ENCODE measurements at places on chromosomes 12 and 14. TPM values are rescaled to one million over a fixed set of nuclear protein-coding genes. Genes with fewer than 3 reads are reported as not detected.

CPNE8 gene
- 9.3 TPM for polyA plus RNA-seq

HOXC6 gene
- 5.4 TPM for polyA plus RNA-seq

NANOG gene
- 0.29 TPM for polyA plus RNA-seq

ANO2 gene
- 24.5 TPM for polyA plus RNA-seq

OAS2 gene
- 9.0 TPM for polyA plus RNA-seq

NKX2-8 gene
- 10.4 TPM for polyA plus RNA-seq

Data from testis (tissue), 5 donors.